ENCODE measurements at places on chromosomes 2 and 18. TPM values are rescaled to one million over a fixed set of nuclear protein-coding genes. Genes with fewer than 3 reads are reported as not detected.

The REG1B gene
- not detected for total RNA-seq

- no peak for DNase-seq
Measured at GRCh38 chr2:216425008-216425787, 12.9 kb downstream of the SMARCAL1 start.

GRCh38 chr2:159497256-159497655, 119.1 kb downstream of the BAZ2B start:
- DNase-seq = no peak

DNA sequence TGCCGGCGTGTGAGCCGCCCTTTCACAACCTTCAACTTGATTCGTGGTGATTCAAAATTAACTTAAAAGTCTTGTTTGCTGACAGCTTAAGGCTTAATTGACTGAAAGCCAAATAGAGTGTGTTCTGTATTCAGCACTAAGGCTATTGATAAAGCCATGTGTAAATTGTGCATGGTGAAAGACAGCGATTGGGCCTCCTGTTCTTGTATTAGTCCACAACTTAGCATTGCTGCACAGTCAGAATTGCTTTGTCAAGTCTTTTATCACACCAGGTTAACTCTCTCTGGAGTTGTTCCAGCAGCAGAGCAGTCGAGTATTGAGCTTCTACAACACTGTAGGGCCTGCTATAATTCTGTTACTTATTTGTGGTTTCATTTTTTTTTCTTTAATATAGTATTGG, 210.1 kb downstream of the WDR7 start:
- no peak for DNase-seq

DNA sequence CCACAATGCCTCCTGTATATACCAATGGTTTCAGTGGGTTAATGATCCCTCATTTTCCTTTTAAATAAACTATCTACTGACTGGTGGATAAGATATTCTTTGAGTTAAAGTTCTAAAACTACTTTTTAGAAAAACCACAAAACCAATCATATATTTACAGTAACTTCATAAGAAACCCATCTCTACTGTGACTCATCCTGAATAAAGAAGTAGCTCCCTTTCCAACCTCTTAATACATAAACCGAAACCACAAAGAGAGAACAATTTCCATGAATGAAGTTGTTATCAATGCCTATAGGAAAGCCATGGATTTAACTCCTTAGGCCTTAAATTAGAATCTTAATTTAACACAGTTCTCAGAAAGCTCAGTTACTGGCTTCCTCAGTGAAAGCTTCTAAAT, 227.0 kb upstream of the SMAD7 start:
- no peak for DNase-seq

DNA sequence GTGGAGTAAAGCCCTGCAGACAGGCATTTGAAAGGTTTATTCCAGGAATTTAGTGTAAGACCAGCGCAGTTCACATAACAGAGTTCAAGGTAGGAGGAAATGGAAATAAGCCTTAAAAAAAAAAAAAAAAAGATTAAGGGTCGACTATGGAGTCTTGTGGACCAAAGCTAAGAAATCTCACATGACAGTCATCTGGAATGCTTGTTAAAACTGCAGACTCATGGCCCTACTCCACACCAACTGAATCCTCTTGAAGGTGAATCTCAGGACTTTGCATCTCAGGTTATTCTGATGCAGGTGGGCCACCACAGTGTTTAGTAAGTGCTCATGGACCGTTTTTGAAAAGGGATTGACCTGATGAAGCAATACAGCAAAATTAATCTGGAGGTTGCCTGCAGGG, 8.8 kb downstream of the TTLL4 start:
- DNase-seq = no peak

GRCh38 chr2:26738481-26738880, 25.6 kb upstream of the SLC35F6 start:
- peak; percentile 57 for DNase-seq

The CD8B2 gene
- total RNA-seq = not detected

The DCDC2C gene
- not detected for total RNA-seq

- no peak for DNase-seq
Measured at GRCh38 chr2:55144922-55145820, 86.9 kb downstream of the CLHC1 start.

DNA sequence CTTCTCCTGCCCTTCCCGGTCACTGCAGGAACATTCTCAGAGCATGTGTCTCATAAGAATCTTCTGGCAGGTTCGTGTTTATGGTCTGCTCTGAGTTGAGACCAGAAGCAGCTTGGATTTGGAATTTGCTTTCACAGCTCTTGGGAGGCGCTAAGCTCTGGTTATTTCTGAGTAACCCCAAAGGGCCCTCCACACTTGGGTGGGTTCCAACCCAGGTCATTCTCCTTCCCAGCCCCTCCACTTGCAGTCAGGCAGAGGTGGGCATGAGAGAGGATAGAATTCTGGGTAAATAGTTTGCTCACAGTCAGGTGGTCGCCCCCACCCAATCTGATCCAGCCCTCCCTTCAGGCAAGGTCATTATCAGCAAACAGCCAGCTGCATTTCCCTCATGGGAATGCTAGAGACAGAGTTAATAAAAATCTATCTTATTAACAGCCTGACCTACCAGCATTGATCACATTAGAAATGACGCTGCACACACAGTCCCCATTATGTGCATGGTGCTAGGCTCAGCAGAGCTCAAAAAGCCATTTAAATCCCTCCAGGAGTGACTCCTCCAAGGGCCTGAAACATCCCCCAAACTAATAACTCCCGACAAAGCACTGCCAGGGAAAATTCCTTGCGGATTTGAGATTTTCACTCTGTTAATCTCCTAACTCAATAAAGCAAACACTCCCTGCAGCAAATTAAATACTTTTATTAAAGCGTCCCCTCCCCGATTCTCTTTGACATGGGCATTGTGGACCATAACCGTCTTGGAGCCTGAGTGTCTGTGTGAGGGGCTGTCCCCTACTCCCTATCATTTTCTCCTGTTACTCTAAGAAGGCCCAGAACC, 61.9 kb downstream of the SLC4A5 start:
- DNase-seq = no peak

The AQP12A gene
- not detected for total RNA-seq

The ASIC4 gene
- total RNA-seq = 0.15 TPM

Data from chondrocyte (in vitro differentiated cells).